ENCODE measurements at places on chromosomes 5 and 9. TPM values are rescaled to one million over a fixed set of nuclear protein-coding genes. Genes with fewer than 3 reads are reported as not detected.

Gene HAUS6
- total RNA-seq, result 5.3 TPM

Gene ZNF454
- total RNA-seq, result 1.3 TPM

Gene PCDHB5
- 0.31 TPM for total RNA-seq

Gene VCAN
- 15.5 TPM for total RNA-seq

Gene ARSI
- total RNA-seq, result 0.27 TPM
